ENCODE measurements at places on chromosomes 2 and 18.

DNA sequence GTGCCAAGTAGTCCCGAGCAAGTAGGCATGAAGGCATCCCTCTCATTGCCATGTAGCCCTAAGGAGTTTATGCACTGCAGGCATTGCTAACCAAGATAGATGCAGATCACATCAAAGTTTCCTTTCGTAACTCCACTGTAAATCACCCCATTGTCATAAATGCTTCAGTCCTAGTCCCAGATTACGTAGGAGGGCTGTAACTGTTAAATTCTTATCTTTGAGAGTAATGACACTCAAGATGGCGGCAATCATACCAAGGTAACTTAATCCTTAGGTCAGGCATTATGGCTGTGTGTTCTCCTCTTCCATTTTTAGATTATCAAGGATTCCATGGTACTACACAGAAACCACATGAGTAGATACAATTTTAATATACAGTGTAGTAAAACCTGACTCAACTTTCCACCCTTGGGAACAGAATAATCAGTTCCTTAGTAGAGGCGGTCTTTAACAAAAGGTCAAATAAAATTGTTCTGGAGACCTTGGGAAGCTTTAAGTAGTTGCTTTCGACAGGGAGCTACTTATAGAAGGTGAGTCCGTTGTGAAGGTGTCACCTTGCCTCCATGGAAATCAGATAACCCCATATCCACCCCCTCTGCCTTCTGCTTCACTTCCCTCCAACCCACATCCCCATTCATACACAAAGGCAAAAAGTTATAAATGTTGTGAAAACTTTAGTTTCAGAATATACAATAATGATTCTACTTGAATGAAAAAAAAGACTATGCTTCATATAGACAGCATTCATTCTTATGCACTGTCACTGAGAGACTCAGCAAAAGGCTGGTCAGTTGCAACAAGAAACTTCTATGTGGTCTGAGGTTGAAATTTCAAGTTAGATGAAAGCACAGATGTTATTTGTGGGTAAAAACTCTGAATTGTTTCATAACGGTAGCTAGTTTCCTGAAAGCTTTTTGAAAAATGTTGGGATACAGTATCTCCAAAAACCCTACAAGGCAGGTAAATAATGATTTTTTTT lies 64.8 kb upstream of the GALNT5 start:
- no peak for DNase-seq

- DNase-seq, result no peak
Measured at GRCh38 chr2:190837420-190837819, 43.2 kb upstream of the GLS start.

- DNase-seq, result no peak
Measured at GRCh38 chr18:70121842-70122241, 83.6 kb downstream of the RTTN start.

DNA sequence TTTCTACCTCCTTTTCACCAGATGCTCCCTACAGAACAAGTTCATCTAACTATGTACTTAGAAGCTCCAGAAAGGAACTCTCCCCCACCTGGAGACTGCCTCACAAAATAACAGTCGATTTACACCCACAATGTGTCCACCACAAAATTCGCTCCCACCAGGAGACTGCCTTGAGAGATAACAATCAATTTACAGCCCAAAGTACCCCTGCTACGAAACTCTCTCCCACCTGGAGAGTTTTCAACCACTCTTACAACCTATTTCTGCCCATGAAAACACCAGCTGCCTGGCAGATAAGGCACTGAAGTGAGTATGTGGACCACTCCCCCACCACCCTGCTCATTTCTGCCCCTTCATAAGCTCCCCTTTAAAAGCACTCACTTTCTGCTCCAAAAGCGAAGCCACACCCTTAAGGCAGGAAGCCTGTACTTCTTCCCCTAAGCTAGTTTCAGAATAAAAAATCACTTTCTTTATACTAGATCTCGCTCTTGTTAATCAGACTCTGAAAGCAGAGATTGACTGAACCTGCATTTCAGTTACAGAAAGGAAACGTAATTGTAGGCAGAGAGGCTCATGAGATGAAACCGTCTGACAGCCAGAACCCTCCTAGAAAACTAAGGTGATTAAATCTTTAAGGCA lies 94.4 kb upstream of the RBBP8 start:
- DNase-seq, result no peak

- no peak for DNase-seq
Measured at GRCh38 chr2:55099878-55100820, 49.9 kb upstream of the RTN4 start.

GRCh38 chr2:241620419-241620769 lies 16.6 kb downstream of the THAP4 start:
- no peak for DNase-seq

Data from D721Med (cell line).